Right hindlimb (tissue), 1 donor: ENCODE measurements at places on chromosomes 11 and 22.

- no peak for DNase-seq
These were observed 7.3 kb upstream of the OR52W1 start for GRCh38 chr11:6191742-6192141.

- peak; percentile 83 for DNase-seq
These were observed 51.2 kb upstream of the EMID1 start for GRCh38 chr22:29154364-29155048.

- peak; percentile 15 for DNase-seq
These were observed 77.8 kb upstream of the SHISAL1 start for GRCh38 chr22:44390613-44390970.

- no peak for DNase-seq
These were observed 41.5 kb upstream of the CNTN5 start for GRCh38 chr11:98979205-98979604.

GRCh38 chr11:43135966-43136534 lies 175.7 kb upstream of the API5 start:
- no peak for DNase-seq

DNA sequence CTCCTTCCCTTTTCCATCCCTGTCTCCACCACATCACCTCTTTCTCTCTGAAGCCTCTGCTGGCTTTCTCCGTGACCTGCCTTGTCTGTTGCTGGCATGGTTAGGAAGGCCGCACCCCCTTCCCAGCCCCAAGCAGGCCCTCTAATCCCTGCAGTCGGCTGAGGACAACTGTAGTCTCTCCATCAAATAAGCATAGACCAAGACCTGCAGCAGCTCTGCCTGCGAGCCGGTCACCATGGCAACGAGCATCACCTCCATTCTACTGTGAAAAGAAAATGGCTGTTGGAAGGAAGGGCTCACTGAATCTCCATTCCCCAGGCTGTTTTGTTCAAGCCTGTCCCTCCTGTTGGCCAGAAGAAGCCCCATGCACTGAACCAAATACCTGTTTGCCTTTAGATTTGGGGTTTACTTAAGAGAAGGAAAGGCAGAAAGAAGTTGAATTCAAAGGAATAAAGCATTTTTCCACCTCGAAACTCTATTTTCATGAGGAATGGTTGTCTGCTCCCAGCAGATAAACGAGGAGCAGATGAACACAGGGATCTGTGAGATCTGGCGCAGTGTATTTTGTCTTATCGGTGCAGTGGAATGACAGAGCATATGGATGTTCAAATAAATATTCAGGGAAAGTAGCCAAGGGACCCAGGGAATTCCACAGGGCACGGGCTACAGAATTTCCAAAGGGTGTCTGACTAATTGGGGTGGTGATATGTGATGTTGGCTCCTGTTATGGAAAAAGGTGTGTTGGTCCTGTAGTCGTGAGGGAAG lies 113.1 kb upstream of the TTC12 start:
- no peak for DNase-seq

DNA sequence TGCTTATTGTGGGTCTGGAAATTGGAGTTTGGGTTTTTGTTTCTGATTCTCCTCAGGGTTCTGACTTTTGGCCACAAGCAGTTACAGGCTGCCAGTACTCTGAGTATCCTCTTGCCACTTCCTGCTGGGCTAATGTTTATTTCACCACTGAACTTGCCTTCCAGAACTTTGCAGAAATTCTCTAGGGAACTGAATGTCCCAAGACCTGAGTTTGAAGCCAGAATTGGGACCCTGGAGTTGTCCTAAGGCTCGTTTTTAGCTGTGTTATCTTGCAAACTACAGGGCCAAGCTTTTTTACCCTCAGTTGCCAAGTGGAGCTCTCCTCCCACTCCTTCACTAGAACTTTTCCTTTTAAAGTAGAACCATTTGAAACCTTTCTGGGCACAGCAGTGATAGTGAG lies 89.9 kb downstream of the FAT3 start:
- DNase-seq, result no peak

- DNase-seq, result no peak
These were observed 566.4 kb downstream of the METTL15 start for GRCh38 chr11:28674433-28675103.

- no peak for DNase-seq
These were observed 13.8 kb downstream of the PAMR1 start for GRCh38 chr11:35511666-35512065.

DNA sequence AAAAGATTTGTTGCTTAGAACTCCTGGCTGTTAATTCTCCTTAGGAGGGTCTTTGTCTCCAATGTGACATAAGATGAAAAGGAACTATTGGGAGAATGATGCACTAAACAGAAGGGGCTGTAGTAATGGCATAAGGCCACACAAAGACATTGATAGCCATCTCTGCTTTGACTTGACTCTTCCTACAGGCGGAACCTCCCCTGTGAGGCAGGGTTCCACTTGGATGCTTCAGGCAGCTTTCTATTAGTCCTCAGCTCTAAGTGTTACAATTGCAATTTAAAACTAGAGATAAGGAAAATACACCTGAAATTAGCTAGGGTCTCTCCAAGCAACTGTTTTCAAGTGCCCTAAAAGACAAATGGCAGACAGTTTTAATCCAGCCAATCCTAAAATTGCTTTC lies 391.6 kb upstream of the CCDC90B start:
- no peak for DNase-seq

DNA sequence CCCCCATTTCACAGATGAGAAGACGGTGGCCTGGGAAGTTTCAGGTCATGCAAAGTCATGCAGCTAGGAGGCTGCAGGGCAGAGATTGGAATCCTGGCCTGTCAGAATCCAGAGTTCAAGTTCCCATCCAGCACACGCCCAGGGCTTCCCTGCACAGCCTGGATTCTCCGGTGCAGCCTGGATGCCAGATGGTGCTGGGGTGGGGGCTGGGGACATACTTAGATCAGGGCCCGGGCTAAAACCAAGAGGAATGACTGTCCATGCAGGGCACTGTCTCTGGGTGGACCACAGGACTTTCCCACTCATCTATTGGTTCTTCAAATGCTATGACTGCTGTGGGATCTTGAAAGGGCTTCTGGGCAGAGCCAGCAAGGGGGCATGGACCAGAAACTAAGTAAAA lies 24.6 kb downstream of the LMO1 start:
- DNase-seq, result no peak

- peak; percentile 20 for DNase-seq
These were observed 627.3 kb upstream of the KIRREL3 start for GRCh38 chr11:127627629-127628457.

DNA sequence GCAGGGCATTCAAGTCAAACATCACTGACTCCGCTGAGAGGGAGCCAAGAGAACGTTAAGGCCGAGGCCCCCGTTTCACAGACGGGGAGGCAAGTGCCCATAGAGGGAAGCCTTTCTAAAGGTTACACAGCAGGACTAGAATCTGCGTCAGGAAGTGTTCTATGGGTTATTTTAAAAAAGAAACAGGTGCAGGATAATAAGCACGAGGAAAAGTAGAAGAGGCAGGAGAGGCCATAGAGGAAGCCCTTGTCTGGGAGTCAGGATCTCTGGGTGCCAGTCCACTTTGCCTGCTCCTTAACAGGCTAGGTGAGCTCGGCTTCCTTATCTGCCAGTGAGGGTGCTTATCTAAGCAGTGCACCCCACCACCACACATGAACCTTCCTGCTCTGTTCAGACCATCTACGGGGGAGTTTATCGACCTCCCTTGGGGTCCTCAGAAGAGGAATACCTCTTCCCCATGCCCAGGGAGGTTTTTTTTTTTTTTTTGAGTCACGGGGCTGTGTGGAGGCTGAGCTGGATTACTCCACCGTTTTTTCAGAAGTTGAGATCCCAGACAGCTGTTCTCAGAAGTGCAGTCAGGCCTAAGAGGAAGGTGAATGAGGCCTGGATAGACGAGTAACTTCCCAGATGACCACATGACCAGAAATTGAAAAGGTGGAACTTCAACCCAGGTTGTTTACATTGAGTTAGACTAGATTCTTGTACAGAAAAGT lies 1.2 kb upstream of the FCHSD2 start:
- DNase-seq, result no peak

- DNase-seq, result no peak
These were observed 35.7 kb upstream of the B3GAT1 start for GRCh38 chr11:134447696-134448095.

DNA sequence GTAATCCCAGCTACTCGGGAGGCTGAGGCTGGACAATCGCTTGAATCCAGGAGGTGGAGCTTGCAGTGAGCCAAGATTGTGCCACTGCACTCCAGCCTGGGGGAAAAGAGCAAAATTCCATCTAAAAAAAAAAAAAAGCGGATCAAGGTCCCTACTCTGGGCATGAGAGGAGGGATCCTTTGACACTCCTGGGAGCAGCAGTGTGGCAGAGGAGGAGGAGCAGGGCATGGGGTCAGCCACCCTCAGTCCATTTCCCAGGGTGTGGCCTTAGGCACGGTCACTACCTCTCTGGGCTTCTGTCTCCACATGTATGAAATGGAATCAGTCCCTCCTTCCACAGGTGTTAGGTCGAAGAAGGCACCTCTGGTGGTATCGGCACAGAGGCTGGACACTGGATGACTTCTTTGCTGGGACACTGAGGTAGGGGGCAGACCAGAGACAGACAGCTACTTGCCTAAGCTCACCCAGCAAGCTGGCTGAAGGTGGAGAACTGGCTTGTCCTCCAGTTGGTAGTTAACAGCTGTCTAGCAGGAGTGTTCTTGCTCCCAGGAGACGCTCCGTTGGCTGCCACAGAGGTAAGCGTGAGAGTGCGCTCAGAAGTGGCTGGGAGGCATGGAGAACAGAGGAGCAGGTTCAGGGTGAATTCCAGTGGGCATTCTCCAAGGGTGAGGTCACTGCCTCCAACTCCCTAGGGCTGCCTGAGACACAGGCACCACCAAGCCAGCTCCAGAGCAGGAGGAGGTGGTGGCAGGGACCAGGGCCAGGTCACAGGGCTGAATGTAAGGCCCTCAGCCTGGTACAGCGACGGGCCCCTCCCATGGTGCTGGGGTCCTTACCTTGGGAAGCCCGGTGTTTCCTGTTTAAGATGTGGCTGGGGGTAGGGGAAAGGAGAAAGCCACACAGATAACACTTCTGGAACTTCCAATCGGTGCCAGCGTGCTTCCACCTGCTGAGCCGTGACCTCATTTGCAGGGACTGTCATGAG lies 19.5 kb downstream of the TXN2 start:
- DNase-seq, result no peak

GRCh38 chr11:73783483-73784020 lies 4.1 kb upstream of the MRPL48 start:
- DNase-seq, result no peak

GRCh38 chr11:36356201-36356600 lies 60.1 kb downstream of the PRR5L start:
- DNase-seq, result no peak

- peak; percentile 24 for DNase-seq
These were observed 848 bp upstream of the PTPRCAP start for GRCh38 chr11:67438158-67438902.

- no peak for DNase-seq
These were observed 18.6 kb downstream of the ATM start for GRCh38 chr11:108241330-108242037.

DNA sequence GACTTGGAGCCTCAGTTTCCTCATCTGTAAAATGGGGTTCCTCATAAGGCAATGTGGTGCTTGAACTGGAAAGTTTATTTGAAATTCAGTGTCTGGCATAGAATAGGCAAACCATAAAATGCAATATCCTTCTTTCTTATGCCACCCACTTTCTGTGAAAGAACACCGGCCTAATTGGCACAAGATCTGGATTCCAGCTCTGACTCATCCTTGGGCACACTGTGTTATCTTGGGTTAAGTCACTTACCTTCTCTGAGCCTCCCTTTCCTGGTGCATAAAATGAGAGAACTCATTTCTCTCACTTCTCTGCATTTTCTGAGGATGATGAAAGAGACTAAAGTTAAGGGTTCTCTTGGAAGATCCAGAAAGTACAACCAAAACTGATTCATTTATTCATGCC lies 5.1 kb downstream of the INSC start:
- DNase-seq, result no peak

DNA sequence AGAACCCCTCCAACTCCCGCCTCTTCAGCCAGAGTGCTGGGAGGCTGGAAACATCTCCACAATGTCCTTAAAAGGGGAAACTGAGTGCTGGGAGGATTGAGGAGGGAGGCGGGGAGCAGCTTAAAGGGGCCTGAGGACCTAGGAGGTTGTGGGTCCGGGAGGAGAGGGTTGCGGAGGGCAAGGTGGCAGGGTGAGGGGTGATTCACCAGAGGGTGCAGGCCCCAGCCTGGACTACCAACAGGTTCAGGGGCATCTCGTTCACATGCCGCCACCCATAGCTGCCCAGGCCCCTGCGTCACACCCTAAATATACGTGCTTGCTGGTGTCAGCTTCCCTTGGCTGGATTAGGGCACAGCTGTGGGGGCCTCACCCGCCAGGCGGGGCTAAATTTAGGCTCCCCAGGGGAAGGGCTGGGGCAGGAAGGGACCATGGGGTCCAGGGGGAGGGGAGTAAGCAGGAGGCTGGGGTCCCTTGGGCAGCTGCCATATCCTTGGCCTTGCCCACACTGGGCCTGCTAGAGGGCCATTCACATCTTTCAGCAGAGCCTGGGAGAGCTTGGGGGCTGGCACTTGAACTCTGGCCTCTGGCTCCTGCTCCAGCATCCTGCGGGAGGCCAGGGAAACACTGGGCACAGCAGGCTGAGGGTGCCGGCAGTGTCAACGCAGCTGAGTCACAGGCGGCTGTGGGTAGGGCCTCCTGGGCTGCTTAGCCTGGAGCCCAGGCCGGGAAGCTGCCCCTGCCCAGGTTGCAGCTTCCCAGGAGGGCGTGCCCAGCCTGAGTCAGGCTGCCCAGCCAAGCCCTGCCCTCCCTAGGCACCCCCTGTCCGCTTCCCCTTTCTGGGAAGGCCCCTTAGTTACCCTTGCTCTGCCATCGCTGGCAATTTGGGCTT lies 1.3 kb downstream of the EHBP1L1 start:
- peak; percentile 79 for DNase-seq

DNA sequence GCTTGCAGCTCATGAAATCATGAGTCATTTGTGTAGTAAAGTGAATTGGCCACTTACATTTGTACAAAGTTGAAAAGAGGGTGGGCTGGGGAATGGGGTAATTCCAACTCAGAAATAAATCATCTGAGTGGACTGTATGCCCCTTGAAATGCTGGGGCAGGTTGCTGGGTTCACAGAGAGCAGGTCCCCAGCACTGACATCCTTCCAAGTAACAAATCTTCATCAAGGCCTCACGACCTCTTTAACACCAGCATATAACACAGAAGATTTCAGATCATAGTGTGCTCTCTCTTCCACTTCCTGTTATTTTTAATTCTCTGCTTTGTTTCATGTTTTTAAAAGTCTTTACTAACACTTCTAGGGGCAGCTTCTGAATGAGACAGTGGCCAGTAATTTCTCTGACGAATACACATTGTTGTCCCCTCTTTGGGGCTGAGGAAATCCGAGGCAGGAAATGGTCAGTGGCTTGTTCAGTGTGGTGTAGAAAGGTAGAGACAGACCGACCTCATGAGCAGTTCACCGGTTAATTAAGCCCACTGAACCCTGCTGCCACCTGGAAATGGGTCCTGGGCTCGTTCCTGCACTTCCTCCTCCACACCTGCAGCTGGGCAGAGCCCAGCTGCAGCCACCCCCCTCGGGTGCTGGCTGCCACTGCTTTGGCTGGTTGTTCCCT lies 127.7 kb downstream of the MAML2 start:
- no peak for DNase-seq
